ENCODE measurements at places on chromosomes 5 and 9.
A peak's percentile ranks its signal among the peaks of the same experiment; 100 is the strongest.

DNA sequence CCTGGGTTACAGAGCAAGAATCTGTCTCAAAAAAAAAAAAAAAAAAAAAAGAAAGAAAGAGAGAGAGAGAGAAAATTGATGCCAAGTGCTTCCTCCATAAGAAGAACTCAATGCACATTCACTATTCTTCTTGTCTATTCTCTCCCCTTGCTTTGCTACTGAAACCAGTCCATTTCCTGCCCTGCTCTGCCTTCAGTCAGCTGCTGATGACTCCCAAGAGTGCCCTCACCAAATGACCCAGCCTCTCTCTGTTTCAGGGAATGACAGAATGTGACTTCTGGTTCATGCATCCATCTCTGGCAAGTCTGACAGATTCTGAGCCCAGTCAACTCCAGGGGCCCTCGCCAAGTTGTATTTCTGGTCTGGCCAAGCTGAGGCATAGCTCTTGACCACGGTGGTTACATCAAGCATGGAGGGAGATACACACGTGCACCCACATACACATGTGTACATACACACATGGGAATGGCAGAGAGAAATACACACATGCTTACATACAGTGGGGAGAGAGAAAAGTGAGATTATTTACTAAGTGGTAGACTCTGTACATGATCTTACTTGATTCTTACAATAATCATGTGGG lies 106.2 kb downstream of the NSG2 start:
- DNase-seq = no peak

DNA sequence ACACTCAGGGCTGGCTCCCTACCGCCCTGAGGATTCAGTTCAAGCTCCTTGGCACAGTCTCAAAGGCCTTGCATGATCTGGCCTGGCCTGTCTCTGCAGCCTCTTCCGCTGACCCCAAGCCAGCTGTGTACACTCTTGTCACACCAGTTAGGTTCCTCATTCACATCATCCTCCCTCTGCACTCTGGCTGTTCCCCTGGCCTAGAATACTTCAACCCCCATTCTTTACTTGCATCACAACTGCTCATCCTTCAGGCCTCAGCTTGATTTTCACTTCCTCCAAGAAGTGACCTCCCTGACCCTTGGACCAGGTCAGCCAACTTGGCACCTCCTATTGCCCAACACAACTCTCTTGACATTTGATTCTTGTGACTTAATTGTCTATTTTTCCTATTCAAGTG lies 18.9 kb upstream of the PFDN1 start:
- no peak for DNase-seq

GRCh38 chr9:87586731-87587355 lies 89.2 kb downstream of the DAPK1 start:
- no peak for DNase-seq

DNA sequence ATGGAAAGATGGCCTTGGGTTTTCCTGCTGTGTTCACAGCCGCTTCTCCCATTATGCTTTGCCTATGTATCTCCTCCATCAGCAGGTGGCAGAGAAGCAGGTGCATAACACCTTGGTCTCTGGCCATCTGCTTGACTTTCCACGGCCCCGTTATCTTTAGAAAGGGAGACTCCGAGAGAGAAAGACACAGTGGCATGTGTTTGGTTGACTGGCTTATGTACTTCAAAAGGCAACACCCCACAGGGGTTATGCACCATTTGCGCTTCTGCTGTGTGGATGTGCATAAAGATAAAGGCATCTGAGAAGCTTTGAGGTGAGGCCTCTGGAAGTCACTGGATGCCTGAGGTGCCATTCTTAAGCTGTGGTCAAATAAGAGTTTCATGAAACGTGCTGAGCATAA lies 138.4 kb downstream of the EGFLAM start:
- no peak for DNase-seq

GRCh38 chr9:93091453-93092081 lies 4.5 kb upstream of the CARD19 start:
- no peak for DNase-seq

GRCh38 chr5:107876906-107877305 lies 206.2 kb upstream of the EFNA5 start:
- DNase-seq = no peak

DNA sequence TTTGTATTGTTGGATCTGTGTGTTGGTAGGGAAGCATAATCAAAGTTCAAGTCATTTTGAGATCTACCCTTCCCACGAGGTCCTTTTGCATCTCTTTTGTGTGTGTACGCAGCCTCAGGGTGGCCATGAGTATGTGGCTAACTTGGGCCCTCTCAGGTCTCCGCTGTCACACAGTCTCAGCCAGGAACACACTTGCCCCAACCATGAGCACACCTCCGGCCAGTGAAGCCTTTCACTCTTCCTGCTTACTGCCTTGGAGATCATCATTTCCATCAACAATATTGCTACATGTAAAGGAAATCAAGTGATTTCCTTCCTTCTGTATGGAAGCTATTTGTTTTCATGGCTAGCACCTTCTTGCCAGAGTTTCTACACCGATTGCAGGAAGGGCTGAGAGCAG lies 13.9 kb downstream of the ZNF346 start:
- no peak for DNase-seq

GRCh38 chr5:143041972-143042770 lies 272.0 kb downstream of the ARHGAP26 start:
- no peak for DNase-seq

DNA sequence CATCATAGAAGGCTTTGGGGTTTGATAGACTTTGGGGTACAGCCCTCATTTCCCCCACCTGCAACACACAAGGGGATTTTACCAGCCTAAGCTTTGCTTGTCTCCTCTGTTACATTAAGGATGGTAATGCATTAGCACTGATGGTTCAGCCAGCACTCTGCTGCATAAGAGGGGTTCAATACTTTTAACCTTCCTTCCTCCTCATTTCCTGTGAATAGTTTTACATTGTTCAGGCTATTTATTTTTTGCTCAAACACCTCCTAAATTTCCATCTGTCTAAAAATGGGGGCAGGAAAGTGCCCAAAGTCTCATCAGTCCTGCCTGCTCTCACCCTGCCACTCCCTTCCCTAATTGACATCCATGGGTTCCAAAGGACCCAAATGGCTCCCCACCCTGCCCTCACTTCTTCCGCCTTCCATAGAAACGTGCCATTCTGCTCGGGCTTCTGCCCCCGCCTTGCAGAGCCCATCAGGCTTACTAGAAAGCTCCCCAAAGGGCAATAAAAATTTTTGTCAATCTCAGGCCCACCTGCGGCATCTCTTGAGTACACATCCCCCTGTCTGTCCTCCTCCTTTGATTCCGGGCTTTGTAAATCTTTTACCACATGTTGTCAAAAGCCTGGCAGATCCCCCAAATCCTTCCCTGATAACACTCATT lies 239.5 kb upstream of the SLC24A2 start:
- DNase-seq = no peak

GRCh38 chr5:33334829-33335228 lies 105.9 kb upstream of the TARS1 start:
- no peak for DNase-seq

- DNase-seq = no peak
These were observed 44.1 kb downstream of the ANGPTL2 start for GRCh38 chr9:127078336-127078735.

DNA sequence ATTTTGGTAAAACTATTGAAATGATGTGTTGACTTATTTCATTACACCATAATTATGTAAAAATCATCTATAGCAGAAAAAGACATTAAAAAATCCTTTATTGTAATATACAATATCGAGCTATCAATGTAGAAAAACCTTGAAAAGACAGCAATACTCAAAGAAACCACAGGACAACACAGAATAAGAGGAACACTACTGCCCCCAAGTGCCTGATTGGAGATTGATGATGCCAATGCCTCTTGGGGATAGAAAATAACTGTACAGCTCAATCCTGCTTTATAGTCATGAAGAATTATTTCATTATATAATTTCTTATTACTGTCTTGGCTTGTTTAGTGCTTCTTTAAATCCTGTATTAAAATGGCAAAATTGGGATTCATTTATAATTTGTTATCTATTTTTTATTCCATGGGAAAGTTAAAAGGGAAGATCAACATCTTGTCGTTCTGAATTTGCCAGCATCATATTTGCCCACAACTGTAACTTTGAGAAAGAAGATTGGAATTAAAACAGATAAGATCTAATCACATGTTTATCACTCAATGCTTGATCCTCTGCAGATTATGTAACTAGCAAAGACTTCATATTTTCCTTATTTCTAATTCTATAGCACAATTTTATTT lies 337.5 kb downstream of the CDH9 start:
- DNase-seq = peak; percentile 55

GRCh38 chr9:27339661-27340284 lies 42.8 kb upstream of the EQTN start:
- DNase-seq = no peak

- no peak for DNase-seq
These were observed 1000.4 kb downstream of the MAT2B start for GRCh38 chr5:164505791-164506190.

DNA sequence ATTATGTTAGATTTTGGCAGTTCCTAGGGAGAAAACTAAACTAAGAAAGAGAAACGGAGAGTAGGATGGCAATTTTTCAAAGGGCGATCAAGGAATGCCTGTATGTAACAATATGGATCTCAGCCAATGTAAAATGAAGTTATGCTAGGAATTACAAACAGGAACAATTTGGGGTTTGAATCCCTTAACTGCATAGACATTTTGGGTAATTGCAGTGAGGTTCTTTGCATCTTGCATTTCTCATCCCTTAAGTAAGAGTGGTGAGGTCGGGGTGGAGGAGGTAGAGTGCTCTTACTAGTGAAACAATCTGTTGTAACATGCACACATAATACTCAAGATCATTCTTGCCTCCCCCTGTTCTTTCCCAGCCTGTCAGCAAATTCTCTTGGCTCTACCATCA lies 137.6 kb downstream of the NPR3 start:
- DNase-seq = no peak

DNA sequence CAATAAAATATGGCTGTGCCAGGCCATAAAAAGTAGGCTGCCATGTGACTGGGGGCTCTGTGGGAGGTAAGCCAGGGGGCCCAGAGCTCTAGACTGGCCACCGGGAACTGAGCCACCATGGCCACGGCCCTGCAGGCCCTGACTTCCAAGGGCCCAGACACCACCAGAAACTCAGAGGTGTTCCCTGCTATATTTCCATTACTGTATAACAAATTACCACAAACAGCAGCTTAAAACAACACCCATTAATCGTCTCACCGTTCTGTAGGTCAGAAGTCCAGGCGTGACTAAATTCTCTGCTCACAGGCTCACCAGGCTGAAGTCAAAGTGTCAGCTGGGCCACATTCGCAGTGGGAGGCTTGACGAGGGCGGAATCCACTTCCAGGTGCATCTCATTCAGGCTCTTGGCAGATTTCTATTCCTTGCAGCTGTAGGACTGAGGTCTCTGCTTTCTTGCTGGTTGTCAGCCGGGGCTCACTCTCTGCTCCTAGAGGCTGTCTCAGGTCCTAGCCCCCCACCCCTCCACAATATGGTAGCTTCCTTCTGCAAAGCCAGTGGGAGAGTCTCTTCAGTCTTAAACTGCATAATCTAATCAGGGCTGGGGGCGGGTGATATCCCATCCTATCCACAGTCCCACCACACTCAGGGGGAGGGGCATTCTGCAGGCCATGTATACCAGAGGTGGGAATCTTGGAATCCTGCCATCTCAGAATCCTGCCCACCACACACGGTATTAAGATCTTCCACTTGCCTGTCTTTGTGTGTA lies 125.4 kb downstream of the C5orf15 start:
- no peak for DNase-seq

GRCh38 chr5:3599226-3600105 lies 3.8 kb downstream of the IRX1 start:
- no peak for DNase-seq

GRCh38 chr9:12719431-12719830 lies 26.2 kb downstream of the TYRP1 start:
- DNase-seq = peak; percentile 49

GRCh38 chr9:27572061-27572460 lies 1.2 kb downstream of the C9orf72 start:
- DNase-seq = no peak

DNA sequence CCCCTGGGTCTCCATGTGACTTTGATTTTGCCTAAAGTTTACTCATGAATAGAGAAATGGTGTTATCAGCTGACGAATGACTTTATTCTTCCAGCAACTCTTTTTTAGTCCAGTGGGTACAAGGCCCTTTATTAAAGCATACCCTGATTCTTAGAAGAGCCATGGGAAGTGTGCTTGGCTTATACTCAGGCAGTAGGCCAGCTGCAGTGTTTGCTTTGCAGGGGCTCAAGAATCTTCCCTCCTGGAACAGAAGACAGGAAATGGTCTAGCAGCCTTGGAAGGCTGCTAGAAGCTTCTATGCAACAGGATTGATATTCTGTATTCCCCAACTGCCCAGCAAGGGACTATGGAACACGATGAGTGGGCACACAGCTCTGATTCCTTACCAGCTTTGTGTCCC lies 73.4 kb upstream of the PLPP6 start:
- DNase-seq = no peak

- no peak for DNase-seq
These were observed 63.4 kb downstream of the RAPGEF1 start for GRCh38 chr9:131676431-131676972.

DNA sequence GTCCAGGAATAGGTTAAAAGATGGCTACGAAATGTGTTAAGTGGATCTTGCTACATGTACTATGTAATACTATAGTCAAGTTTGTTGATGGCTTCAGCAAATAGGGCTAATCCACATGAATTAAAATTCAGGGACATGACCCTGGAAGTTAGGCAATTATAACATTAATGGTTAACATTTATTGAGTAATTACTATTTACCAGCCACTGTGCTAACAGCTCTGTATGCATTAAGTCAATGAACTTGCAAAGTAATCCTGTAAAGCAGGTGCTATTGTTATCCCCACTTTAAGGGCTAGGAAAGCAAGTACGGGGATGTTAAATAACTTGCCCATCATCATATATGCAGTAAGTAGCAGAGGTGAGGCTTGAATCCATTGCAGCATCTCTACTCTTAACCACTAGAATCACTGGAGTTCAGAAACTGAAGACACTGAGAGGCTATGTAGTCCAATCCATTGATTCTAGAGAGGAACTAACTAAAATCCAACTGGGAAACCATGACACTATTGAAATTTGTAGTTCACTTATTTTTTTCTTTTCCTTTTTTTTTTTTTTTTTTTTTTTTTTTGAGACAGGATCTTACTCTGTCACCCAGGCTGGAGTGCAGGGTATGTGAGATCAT lies 77.5 kb upstream of the SPINK5 start:
- DNase-seq = no peak

GRCh38 chr9:133656211-133657119 lies 20.3 kb downstream of the DBH start:
- no peak for DNase-seq

- DNase-seq = no peak
These were observed 7.9 kb upstream of the ACSL6 start for GRCh38 chr5:132019337-132019736.

DNA sequence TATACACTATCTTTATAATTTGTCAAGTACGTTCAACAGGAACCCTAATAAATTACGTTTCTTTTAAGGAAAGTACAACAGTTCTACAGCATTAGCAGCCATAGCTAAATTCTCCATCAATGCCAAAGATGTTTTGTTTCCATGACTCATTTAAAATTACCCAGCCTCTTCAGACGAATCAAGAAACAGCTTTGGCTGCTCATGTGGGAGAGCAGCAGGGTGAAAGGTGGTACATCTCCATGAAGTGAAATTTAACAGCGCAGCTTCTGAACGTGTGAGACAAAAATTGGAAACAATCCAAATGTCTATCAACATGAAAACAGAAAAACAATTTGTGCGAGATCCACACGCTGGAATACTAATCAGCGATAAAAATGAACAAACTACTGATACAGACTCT lies 327.3 kb upstream of the CDH6 start:
- DNase-seq = no peak

- DNase-seq = no peak
These were observed 112.7 kb downstream of the NRG2 start for GRCh38 chr5:139930406-139930805.

Measured in NCI-H774 (cell line).